ENCODE measurements at places on chromosomes 12 and 14.

DNA sequence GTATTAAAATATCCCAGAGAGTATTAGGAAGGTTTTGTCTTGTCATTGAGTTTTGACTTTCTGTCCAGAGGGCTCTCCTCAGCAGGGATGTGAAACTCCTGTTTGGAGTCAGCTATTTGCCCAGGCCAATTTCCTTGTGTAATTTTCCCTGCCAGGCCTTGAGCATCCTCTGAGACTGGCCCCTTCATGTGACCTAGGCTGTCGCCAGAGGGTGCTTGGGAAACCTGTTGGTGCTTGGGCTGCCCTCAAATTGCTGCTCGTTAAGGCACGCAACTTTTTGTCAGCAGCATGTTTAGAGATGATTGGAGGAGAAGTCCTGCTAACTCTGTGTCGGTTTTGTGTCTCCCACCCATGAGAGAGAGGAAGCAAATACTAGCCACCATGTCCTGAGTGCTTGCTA, 39.1 kb downstream of the IQSEC3 start:
- DNase-seq = no peak

DNA sequence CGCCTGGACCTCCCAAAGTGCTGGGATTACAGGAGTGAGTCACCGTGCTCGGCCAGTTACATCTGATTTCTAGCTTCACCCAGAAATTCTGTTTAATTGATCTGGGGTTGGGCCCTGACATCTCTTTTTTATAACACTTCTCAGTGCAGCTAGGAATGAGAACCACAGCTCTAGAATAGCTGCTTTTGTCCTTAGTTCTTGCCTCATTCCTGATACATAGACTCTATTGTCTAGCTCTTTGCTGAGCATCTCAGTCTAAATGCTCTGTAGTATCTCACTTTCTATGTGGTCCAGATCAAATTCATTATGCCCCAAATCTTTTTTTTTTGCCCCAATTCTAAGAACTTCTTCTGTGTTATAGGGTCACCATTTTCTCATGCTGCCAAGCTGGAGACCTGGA, 29.9 kb upstream of the FUT8 start:
- DNase-seq = no peak

DNA sequence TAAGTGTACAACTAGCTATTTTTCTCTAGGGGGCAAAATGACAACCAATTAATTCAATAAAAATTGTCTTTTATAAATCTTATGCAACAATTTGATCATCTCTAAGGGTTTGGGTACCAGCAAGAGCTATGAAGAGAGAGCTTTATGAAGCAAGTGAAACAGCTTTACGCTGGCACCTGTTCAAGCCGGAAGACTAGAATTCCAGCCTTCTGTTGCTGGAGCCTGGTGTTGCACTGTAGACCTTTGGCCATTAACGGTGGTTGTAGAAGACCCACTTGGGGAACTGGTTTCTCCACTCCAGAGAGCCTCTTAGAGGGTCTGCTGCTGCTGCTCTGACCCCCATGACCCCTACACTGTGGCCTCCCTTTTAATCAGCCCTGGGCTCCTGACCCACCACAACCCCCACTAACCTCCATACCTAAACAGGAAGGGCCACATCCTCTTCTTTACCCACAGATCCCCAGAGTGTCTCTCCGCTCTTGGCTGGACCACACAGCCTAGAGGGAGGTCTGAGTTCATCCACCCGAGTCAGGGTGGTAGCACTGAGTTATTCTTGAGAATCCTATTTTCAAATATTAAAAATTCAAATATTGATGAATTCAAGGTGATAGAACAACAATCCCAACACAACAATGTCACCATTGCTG, 54.6 kb upstream of the STON2 start:
- no peak for DNase-seq

- DNase-seq = no peak
Observed at GRCh38 chr12:46450279-46450748, 77.7 kb upstream of the SLC38A2 start.

DNA sequence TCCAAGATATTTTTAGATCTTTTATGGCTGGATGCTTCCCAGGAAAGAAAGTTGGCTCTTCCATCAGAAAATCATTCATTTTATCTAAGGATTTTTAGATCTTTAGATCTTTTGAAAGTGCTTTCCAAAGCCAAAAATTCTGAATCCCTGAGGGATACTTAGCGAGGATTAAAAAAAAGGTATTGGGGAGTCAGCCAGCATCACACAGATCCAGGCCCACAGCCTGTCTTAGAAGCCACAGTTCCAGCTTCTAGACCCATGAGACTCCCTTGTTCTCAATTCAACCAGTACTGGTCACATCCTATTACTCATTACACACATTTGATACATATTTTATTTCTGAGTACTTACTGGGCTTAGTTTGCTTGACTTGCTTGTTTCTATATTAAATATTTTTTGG, 49.9 kb downstream of the TSPAN8 start:
- no peak for DNase-seq

DNA sequence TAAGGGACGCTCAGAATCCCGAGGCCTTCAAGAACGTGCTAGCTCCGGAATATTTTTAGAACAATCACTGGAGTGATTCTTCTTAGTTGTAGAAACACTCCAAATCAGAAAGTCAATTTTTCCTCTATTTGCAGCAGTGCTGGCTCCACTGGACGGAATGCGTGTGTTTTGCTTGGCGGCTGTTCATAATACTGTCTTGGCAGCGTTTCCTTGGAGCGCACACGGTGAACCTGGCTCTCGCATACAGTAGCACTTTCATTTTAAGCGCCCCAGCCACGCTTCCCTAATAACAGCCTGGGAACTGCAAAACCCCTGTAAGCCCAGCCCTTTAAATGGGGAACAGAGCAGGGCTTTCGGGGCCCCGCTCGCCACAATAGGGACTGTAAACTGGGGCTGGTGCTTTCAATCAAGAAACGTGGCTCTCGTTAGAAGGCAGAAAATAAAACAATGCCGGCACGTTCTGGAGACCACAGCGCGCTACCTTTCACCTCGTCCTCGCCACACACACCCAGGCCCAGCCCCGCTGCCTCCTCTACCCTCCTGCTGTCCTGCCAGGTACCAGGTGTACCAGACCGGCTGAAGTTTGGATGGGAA, 79.9 kb downstream of the BCL11B start:
- no peak for DNase-seq

DNA sequence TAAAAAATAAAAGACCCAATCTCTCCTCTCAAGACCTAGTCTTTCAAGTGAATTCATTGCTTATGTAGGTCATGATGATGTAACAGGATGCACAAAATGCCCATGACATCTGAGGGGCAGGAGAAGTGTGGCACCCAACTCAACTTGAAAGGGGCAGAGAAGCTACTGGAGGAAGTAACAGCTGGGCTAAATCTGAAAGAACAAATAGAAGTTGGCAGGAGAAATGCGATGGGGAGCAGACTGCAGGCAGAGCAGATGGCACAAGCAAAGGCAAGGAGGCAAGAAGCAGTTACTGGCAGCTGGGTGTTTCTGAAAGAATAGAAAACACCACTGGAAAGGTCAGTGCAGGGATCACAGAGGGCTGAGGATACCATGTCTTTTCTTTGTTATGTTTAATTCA, 14.6 kb downstream of the SLC38A4 start:
- DNase-seq = no peak

GRCh38 chr12:62297321-62297720, 37.1 kb downstream of the USP15 start:
- DNase-seq = no peak

GRCh38 chr12:45518291-45519235, 210.9 kb upstream of the ARID2 start:
- peak; percentile 20 for DNase-seq

DNA sequence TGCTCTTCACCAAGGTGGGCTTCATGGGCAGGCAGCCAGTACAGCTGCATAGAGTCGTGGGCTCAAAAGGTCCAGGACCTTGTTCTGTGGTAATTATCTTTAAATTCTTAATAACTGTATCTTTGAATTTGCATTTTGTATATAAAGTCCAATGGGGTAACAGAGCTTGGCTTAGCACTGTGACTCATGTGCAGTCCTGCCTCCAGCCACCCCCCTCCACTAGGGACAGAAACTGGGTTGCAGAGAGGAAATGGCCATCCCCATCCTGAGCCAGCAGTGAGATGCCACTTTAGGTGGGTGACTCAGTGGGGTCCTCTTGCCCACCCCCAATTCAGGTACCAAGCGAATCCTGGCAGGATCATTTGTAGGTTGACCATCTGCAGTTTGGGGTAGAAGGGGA, 48.1 kb downstream of the EPS8 start:
- DNase-seq = no peak

GRCh38 chr12:93978553-93978952, 169.8 kb upstream of the PLXNC1 start:
- DNase-seq = no peak

GRCh38 chr12:45828402-45828801, 98.9 kb downstream of the ARID2 start:
- DNase-seq = no peak

DNA sequence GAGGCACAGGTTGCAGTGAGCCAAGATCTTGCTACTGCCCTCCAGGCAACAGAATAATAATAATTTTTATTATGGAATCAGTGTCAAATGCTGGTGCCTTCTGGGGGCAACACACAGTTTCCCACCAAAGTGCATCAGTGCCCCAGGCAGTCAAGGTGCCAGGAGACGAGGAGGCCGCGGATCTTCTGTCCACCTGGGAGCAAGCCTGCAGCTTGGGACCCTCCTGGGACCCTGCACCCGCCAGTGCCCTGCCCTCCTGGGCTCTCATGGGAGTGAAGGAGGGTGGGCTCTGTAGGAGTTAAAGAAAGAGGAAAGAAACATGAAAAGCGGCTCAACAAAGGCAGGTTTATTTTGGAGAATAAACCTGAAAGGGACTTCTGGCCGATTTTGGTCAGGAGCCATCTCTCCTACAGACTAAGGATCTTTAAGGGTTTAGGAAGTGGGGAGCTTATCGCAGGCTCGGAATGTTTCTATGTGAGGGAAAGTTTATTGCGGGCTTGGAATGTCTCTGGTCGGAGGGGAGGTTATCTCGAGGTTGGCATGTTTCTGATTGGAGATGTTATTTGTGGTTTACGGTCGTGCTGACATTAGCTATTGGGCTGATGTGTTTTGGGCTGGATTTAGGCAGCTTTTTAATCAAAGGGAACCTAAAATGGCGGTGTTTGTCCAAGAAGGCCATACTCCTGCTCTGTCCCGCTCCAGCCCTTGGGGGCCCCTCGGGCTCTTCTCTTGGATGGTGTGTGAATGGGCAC, 1.1 kb upstream of the ASPG start:
- no peak for DNase-seq

DNA sequence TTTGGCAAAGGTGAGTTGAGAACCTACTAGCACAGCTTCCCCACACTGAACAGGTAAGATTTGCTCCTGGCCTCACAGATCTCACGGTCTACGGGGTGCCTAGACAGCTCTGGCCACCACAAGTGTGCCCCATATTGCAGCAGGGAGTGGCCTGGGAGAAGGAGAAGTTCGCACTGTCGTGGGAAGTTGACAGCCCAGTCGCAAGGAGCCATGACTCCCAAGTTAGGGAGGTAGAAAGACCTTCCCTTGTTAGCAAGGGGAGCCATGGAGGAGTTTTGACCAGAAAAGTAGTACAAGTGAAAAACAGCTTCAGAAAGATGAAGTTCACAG, 316.3 kb downstream of the BCL11B start:
- DNase-seq = no peak

GRCh38 chr12:103840876-103841689, at the start of gene NT5DC3:
Gene NT5DC3 (minus strand): TSS chr12:103841234. CDS start chr12:103841156, 78 bp downstream.
- DNase-seq = peak; percentile 76

GRCh38 chr12:115228434-115228833, 544.5 kb upstream of the TBX3 start:
- no peak for DNase-seq

DNA sequence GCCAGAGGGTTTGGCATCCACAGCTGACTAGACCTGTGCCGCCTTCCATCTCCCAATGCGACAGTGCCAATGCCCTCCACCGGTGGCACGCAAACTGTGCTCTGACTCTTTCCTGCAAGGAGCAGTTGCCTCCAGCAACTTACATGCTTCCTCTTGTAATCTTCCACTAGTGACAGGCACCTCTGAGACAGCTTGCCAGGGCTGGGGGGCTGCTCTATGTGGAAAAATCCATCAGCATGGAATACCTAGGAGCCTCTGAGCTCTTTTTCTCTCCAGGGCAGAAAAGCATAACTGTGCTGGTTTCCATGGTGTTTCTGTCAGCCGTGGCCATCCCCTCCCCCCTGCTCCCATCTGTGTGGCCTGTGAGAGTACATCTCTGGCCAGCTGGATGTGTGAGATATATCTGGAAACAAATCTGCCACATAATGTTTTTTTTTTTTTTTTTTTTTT, 110.6 kb downstream of the MYRFL start:
- no peak for DNase-seq

DNA sequence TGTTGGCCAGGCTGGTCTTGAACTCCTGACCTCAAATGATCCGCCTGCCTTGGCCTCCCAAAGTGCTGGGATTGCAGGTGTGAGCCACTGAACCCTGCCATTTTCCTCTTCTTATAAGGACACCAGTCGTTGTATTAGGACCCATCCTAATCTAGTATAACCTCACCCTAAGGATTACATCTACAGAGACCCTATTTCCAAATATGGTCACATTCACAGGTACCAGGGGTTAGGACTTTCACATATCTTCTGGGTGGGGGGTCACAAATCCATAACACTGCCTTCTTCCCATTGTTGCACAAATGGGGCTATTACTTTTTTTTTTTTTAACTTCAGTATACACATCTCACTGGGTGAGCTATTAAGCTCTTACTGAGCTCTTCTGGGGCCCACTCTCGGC, 38.6 kb downstream of the ARF6 start:
- DNase-seq = no peak

DNA sequence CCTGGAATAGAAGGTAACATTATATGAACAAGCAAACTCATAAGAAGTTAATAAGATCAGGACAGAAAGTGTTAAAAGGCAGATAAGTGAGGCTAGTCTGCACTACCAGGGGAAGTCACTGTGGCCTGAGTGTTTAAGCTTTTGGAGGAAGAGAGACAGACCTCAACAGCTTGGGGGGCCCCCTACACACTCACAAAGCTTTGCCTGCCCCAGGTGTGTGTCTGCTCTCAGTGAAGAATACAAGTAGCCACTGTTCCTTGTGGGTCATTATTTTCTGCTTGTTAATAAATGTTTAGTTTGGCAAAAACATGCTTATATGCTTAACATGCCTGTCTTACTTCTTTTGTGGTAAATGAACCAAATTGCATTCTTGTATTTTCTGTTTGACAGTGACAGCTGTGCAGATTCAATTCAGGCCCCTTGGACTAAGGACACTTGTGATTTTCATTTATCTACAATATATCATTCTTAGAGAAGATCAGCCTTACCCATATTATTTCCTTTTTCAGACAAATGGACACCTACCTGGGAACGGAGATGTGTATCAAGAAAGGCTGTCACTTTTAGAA, 50.7 kb upstream of the C12orf71 start:
- no peak for DNase-seq

DNA sequence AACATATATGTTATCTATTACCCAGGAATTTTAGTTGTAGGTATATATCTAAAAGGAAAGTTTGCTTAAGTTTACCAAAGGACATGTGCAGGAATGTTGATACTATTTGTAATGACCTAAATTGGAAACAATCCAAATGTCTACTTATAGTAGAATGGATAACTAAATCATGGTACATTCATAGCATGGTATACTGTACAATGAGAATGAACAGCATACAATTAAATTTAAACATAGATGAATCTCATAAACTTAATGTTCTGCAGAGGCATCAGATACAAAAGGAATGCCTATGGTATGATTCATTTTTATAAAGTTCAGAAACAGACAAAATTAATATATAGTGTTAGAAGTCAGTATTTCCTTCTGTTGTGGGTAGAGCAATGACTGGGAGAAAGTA, 135.4 kb downstream of the GPHN start:
- no peak for DNase-seq

GRCh38 chr12:24738441-24738840, 210.5 kb downstream of the BCAT1 start:
- DNase-seq = no peak

- DNase-seq = no peak
Observed at GRCh38 chr14:85416771-85417170, 113.2 kb upstream of the FLRT2 start.

Measured in T-helper 17 cell (primary cell).